AG09309 (cell line): ENCODE measurements at places on chromosomes 4 and X.

DNA sequence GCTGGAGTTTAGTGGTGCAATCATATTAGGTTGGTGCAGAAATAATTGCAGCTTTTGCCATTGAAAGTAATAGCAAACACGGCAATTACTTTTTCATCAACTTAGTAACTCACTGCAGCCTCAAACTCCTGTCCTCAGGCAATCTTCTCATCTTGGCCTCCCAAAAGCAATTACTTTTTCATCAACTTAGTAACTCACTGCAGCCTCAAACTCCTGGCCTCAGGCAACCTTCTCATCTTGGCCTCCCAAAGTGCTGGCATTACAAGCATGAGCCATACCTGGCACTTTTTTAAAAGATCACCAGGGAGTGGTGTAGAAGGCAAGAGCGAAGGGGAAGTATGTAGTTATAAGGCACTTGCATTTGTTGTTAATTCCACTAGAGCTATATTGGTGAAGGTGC, 491.1 kb upstream of the ADGRL3 start:
- no peak for DNase-seq

DNA sequence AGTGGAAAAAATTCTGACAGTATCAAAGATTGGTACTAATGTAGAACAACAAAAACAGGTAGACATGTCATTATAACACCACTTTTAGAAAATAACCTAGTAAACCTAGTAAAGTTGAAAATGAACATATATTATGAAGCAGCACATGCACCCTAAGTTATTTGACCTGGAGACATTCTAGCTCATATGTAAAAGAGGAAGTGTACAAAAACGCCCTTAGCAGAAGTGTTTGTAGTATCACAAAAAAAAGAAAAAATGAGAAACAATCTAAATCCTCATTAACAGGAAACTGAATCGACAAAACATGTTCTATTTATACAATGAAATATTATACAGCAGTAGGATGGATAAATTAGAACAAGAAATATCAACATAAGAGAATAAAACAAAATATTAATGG, 318.9 kb upstream of the PPP1R2C start:
- no peak for DNase-seq

GRCh38 chrX:51955200-51955599, 61.8 kb downstream of the MAGED1 start:
- DNase-seq: no peak

GRCh38 chr4:175633310-175633709, 178.8 kb downstream of the GPM6A start:
- no peak for DNase-seq

DNA sequence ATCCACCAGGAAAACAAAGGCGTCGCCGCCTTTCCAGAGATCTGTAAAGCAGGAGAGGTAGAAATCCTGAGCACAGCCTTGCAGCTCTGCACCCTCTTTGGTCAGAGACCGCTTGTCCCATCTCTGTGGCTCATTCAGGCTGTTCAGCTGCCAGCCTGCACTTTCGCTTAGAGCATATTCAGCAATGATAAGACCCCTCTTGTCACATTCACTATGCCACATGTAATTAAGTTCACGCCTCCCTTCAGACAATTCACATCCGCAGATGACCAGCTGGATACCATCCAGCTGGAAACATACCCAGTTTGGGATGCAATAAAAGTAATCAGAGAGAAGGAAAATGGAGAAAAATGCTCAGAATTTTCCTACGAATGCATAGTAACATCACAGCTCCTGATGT, 335.4 kb downstream of the UNC5C start:
- DNase-seq: no peak

GRCh38 chrX:132442691-132443090, 46.1 kb downstream of the MBNL3 start:
- no peak for DNase-seq

GRCh38 chr4:61177367-61177766, 22.8 kb upstream of the ADGRL3 start:
- DNase-seq: no peak

DNA sequence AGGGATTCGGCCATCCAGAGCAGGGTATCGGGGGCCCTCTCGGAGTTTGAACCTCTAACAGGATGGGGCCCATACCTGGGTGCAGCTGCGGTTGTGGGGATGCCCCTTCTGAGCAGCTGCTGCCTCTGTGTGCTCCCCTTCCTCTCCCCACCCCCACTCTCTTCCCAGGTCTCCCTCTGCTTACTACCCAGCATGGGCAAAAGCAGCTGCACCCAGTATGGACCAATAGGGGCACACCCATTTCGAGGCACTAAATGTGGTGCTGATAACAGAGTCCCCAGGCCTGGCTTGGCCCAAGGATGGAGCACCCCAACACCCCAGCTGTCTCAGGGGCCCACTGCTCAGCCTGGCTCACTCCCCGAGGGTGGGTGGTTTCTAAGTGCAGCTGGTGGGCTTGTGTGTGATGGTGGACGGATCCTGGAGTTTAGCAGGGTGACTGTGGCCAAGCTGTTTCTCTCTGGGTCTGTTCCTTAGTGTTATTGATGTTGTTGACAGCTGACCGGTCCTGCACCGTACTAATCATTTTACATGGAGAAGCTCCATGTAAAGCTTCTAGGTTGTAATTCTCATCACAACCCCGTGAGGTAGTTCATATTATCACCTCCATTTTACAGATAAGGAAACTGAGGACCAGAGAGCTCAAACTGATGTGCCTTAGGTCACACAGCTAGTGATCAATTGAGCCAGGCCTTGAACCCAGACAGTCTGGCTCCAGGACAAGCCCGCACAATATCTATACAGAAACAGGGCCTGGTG, 13.1 kb upstream of the KIAA0232 start:
- no peak for DNase-seq

GRCh38 chr4:148238086-148238485, 204.1 kb downstream of the NR3C2 start:
- no peak for DNase-seq

DNA sequence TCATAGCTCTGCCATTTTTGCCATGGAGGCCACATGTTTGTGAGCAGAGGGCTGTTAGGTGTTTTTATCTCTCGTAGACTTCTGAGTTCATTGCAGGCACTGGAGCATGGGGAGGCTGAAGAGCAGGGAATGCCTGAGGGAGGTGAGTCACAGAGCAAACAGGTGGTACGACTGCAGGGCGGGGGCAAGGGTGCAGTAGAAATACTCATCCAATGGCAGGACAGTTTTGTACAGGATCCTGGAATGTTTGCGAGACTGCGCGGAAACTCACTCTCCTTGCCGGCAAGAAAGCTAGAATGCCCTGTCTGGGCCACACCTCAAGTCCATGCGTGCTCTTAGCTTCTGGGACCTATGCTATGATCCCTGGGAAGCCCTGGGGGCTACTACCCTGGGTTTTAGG, 20.0 kb upstream of the VCX2 start:
- DNase-seq: no peak

DNA sequence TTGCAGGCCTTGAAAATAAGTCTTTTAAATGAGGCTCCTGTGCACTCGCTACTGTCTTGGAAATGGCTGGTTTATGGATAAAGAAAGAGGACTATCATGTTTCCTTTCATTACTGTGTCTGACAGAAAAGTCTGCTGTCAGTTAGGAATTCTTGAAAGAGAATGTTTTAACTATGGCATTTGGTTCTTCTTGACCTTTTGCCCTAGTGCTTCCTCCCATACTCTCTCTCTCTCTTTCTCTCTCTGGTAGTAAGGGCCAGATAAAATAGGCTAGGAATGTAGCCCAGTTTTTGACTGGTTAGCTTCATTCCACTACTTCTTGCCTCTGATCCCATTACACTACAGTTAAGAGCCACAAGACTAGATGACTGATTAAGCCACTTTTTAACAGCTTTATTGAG, 29.8 kb downstream of the YY2 start:
- no peak for DNase-seq

DNA sequence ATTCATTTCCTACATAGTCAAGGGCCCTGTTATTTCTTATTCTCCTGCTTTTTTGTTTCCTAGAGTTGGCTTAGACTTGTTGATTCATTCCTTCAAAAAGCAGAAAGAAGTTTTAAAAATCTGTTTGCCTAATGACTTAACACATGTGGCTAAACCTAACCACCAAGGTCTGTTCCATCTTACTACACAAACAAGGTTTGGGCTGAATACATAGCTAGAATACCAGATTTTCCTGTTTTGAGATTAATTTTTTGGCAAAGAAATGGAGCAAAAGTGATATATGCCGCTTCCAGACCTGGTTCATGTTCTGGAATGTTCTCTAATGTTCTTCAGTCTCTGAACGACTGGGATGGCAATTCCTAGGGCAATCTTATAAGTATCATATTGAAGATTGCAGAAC, 7.4 kb upstream of the CAMK2D start:
- DNase-seq: no peak

DNA sequence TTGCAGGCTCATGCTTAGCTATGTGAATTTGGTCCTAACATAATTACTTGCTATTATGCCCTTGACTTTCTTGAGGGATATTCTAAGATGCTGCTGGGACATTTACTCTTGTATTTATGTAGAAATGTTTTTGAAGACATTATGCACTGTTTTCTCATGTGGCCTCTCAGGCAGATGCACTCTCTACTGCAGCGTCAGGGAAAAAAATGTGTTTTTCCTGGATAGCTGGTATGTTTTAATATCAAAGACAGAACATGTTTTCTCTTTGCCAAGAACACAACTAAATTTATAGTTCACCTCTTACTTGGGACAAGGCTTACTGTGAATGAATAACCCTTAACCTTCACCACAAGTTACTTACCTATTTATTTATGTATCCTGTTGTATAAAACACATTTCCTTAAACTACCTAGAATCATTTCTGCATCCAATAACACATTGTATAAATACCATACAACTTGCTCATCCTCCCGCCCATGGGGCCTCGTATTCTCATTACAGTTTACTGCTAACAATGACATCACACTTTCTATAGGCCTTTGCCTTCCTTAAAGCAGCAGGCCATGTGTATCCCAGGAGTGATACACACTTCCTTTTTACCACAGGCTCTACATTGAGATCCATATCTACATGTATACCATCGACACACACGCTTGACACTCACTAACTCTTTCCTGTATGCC, 178.7 kb downstream of the SLIT2 start:
- no peak for DNase-seq

- DNase-seq: no peak
These were observed 225.8 kb upstream of the SFRP2 start for GRCh38 chr4:154014407-154015321.

- no peak for DNase-seq
These were observed 102.9 kb downstream of the COX18 start for GRCh38 chr4:72966652-72967051.

DNA sequence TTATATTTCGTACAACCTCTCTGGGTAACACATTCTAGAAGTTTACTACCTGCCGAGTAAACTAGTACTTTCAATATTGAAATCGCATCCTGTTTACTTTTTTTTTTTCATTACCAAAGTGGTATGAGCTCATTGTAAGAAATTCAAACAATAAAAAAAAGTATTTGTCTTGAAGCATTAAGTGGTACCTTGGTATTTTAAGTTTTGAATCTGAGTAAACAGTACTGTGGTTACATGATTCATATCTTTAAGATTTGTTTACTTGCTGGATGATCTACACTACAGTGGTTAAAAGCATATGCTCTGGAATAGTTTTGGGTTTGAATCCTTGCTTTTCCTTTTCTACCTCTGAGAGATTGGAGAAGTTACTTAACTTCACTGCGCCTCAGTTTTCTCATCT, 3.8 kb upstream of the MMGT1 start:
- peak; percentile 25 for DNase-seq

DNA sequence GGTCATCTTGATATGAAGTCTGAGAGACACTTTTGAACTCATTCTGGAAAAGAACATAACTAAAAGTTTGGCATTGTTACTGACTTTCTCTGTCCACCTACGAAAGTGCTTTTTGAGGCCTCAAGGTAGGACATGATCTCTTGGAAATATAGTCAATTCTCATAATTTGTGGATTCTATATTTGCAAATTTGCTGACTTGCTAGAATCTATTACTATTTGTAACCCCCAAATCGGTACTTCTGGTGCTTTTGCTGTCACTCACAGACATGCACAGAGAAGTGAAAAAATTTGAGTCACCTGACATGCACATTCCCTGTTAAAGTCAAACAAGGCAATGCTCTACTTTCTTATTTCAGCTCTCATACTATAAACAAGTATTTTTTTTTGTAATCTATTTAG, 35.6 kb downstream of the TSPAN7 start:
- DNase-seq: no peak

DNA sequence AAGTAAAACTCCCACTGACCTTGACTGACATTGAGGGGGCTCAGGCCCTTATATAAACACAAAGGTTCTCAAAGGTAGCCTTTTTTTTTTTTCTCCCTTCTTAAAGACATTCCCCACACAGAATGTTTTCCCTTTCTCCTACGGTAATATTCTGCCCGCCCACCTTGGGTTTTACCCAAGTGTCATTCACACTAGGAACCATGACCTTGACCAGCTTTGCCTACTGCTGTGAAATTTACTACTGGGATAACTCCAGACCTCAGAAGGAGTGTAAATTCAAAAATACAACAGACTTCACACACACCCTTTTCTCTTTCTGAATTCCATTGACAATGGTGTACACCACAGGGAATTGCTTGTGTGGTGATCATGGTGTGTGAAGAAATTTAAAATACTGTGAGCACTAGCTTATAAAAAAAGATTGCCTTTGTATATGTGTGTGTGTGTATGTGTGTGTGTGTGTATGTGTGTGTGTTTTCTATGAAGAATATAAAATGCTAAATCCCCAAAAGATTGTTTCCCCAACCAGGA, 589.5 kb upstream of the FTHL17 start:
- DNase-seq: no peak

DNA sequence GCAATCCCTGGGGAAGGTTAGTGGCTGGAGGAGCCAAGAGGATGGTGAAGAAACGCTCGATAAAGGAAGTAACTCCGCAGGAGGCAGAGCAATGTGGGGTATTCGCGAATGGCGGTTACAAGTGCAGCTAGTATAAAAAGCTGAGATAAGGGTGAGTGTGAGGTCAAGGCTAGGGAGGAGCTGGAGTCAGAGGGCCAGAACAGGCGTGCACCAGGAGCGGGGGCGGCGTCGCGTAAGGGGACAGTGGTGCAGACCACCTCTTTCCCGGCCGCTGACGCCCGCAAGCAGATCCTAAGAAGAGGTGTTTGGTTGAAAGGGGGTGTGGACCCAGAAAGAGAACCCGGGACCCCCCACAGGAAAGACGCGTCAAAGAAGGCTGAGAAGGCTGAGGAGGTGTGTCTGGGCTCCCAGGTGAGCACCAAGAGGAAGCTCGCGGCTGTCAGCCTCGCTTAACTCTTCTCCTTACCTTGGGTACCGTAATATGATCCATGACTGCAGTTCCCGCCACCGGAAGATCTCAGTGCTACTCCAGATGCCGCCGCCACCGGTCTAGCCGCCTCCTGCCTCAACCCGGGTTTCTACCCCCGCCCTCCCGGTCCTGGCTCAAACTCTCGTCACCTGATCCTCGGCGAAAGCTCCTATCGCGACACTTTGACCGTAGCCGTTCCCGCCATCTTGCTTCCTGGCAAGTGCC, at the start of gene MTMR8:
Gene MTMR8 (minus strand): TSS at position 579 of the 694 bp plus-strand sequence. CDS start 89 bp downstream, at position 490.
- no peak for DNase-seq

GRCh38 chrX:54785901-54786300, 12.2 kb downstream of the ITIH6 start:
- DNase-seq: no peak

- no peak for DNase-seq
These were observed 167.2 kb upstream of the SLIT2 start for GRCh38 chr4:20084488-20084887.

- no peak for DNase-seq
These were observed 178.7 kb downstream of the FMR1NB start for GRCh38 chrX:148159796-148160195.

GRCh38 chrX:47836164-47837072, at the start of gene ZNF81:
ZNF81 (plus strand) TSS chrX:47836902; CDS start chrX:47846268, 9,366 bp downstream.
- DNase-seq: peak; percentile 86
